IPS DF 19.7 (cell line): ENCODE measurements at places on chromosomes 13 and 19.

GRCh38 chr13:82800391-82800790 is 1081.9 kb downstream of the SLITRK1 start:
- DNase-seq: no peak

- DNase-seq: no peak
These were observed 4.0 kb downstream of the S1PR5 start for GRCh38 chr19:10513223-10513622.

GRCh38 chr19:13788991-13789390 is 6.3 kb upstream of the ZSWIM4 start:
- DNase-seq: no peak

DNA sequence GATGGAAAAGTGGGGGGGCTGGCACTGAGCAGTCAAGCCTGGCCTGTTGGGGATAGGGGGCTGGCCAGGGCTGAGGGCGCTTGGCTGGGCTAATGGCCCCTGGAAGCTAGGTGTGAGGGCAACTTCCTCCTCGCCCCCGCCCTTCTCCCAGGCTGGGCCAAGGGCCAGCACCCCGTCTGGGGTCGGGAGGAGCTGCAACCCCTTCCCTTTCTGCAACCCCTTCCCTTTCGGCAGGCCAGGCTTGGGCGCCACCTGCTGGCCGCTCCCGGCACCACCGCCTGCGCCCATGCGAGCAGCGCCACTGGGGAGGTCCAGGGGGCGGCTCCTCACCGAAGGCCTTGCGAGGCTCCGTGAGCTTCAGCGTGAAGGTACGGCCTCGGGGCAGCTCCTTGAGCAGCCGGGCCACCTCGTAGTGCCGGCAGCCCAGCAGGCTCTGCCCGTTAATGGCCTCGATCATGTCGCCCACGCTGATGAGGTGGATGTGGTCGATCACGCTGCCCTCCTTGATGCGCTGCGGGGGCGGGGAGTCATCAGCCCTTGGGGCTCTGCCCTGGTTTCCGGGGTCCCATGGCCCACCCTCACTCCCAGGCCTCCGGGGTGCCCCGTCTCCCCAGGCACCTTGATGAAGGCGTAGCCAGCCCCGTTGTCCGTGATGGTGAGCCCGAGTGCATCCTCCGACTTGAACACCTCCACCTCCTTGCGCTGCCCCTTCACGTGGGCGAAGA is 5.0 kb upstream of the PTGER1 start:
- DNase-seq: no peak

- no peak for DNase-seq
These were observed 10.6 kb downstream of the CYP4F11 start for GRCh38 chr19:15923702-15924101.

- no peak for DNase-seq
These were observed 2.2 kb downstream of the CLEC11A start for GRCh38 chr19:50725218-50725910.

DNA sequence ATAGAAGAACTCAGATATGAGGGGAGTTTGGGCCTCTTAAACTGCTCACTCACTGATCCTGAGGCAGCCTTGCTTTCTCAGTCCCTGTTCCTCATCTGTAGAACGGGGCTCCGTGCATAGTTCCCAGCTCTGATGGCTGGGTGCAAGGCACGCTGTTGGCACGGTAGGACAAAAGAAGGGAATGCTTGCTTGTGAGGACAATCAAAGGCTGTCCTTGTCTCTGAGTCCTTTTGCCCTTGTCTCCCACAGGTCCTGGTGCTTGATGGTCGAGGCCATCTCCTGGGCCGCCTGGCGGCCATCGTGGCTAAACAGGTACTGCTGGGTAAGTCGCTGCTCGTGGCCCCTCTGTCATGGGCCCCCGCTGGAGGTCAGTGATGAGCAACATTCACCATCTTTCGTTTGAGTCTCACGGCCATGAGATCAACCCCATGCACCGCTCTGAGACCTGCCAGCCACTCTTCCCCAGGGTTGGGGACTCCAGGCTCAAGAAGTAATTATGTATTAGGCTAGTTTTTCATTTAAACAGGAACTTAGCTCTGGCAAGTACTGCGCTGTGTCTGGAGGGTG is 2.3 kb downstream of the RPL13A start:
- DNase-seq: no peak

DNA sequence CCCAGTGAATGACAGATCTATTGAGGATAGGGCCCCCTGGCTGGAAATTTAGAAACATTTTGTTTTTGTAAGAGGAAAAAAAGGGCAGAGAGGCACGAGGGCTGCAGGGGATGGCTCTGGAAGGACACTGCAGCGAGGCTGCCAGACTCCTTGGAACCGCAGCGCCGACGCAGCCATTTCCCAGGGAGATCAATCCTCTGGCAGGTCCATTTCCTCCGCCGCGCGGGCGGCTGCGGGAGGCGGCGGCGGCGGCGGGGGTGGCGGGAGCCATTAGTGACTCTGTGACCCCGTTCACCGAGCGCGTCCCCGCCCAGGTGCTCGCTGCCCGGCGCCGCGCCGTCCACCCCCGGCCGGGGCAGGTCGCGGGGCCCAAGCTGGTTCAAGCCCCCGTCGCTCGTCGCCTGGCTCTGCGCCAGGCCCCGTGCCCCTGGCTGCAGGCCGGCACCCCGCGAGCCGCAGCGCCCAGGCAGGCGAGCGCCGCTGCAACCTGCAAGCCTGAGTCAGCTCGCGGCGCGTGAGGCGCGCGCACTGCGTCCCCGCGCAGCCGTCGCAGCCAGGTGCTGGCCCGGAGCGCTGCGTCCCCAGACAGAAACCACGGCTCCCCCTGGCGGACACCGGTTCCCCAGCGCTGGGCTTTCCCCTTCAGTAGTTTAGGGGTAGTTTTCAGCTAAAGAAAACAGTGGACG is 192.6 kb downstream of the KATNAL1 start:
- no peak for DNase-seq

- no peak for DNase-seq
These were observed 435 bp upstream of the OBI1 start for GRCh38 chr13:78659450-78659730.

DNA sequence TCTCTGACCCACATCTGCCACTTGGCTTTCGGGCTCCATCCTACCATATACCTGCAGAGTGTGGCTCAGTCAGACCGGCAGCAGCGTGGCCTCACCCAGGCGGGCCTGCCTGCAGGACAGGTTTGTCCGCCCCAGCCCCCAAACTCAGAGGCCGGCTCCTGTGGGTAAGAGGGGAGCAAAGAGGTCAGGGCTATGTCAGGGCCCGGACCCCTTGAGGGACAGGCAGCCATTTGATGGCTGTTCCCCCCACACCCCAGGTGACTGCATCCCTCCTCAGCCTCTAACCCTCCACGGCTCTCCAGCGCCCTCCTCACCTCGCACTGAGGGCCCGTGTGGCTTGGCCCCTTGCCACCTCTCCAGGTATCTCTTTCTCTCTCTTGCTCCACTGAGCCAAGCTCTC is 12.3 kb upstream of the ZBTB32 start:
- DNase-seq: no peak

- DNase-seq: no peak
These were observed 1.8 kb downstream of the LONP1 start for GRCh38 chr19:5718037-5718578.

- no peak for DNase-seq
These were observed 5.9 kb downstream of the DAND5 start for GRCh38 chr19:12975221-12975741.

GRCh38 chr13:47897411-47898050 is 103.5 kb downstream of the SUCLA2 start:
- DNase-seq: peak; percentile 45

DNA sequence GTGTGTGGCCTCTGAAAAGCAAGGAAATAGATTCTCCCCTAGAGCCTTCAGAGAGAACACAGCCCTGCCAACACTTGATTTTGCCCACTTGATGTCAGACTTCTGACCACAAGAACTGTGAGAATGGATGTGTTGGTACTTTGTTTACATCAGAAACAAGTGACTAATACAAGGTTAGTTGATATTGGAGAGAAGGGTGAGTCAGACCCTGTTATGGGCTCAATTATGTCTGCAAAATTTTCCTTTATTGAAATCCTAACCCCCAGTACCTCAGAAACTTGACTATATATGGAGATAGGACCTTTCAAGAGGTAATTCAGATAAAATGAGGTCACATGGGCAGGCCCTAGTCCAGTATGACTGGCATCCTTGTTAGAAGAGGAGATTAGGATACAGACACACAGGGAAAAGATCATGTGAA is 226.7 kb downstream of the RFC3 start:
- DNase-seq: no peak

DNA sequence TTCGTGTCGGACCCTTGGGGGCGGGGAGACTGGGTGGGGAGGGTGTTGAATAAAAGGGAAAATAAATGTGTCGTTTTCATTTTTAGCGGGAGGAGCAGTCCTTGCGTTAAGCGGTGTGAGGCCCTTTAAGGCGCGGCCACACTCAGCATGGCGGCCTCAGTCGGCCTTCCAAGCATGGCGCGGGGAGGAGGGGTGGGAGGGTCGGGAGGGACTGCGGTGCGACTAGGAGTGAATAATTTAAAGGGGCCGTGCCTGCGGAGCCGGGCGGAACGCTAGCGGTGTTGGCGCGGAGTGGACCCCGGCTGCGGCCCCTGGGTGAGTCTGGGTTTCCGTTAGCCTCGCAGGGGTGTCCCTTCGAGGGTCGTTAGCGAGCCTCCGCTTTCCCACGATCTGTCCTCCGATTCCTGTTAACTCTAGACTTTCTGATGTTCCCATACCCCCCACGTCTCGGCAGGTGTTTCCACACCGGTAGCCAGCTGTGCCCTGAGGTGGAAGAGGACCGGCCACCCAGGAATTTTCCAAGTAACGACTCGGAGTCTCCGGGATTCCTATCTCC is 1.5 kb upstream of the PNPLA6 start:
- no peak for DNase-seq

- DNase-seq: no peak
These were observed 165.0 kb downstream of the FGF14 start for GRCh38 chr13:102236830-102237229.

DNA sequence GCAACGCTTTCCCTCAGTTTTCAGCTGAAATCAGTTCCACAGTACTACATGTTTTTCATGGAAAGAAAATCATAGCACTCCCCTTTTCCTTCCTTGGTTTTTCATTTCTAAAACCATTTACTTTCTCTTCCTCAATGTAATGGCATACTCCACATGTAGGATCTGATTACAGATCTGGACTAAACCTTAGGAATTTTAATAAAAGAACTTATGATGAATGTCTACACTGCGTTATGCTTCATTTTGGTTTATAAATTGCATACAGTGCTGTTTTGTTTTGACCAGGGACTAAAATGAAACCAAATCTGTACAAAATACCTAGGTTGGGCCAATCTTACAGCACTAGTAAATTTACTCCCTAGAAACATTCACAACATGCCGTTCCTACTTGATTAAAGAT is 589.9 kb downstream of the TBC1D4 start:
- DNase-seq: no peak

DNA sequence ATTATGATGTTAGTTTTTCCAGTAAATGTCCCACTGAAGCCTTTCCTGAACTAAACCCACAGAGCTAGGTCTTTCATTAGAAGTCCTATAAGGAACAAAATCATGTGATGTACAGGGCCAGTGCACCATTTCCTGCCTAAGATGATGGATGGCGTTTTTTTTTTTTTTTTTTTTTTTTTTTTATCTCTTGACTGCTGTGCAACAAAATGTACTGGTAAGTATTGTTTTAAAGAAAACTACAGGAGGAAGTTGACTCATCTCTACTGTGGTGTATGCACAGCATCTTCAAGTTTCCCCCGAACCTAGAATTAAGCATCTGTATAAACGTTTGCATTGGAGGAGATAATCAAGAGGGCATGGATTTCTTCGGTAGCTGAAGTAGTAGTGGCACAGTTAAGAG is 197.5 kb downstream of the NBEA start:
- no peak for DNase-seq

- DNase-seq: no peak
These were observed 57.8 kb downstream of the IER2 start for GRCh38 chr19:13207846-13208671.

- DNase-seq: no peak
These were observed 334.1 kb downstream of the SHISA2 start for GRCh38 chr13:25717666-25718197.

DNA sequence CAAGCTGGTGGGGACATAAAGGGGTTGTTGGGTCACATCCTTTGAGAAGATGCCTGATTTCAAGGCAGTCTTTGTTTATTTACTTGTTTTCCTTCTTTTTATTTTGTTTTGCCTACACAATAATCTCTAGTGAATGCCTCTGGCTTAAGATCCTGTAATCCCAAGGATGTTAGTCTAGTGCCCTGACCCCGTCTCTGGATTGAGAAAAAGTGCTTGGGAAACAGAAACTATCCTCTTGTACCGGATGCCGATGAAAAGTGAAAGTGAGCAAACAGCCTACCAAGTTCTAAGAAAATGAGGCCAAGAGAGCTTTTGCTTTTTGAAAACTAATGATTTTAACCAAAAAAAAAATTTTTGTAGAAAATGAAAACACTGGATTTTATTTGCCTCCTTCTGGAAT is 42.1 kb upstream of the C1QTNF9 start:
- DNase-seq: no peak

DNA sequence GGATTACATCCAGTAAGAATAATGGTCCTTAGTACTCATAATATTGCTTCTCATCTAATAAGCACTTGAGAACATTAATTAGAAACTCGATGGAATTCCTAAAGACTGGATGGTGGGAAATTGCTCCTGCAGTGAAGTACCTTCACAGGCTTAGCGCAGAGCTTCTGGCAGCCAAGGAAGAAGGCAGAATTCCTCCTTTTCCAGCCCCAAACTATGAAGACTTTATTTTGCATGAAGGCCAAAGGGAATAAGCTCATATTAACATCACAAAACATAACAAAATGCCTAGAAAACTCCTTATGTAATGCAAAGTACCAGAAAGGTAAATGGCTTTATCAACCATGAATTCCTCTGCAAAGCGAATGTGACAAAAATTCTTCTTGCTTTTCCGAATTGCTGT is 336.1 kb downstream of the DNAJC15 start:
- DNase-seq: no peak

GRCh38 chr19:58460039-58460438 is 6.8 kb upstream of the ZNF324 start:
- no peak for DNase-seq

GRCh38 chr13:95260031-95260525 is 41.2 kb downstream of the ABCC4 start:
- no peak for DNase-seq

- DNase-seq: no peak
These were observed at the start of gene FBXO17 for GRCh38 chr19:38975214-38975860. Gene FBXO17, minus strand, starts transcription at chr19:38975742. Its CDS starts 25,423 bp downstream, at chr19:38950319.
